ENCODE measurements at places on chromosomes 7 and 10.

- DNase-seq = no peak
Measured at GRCh38 chr7:144632724-144633123, 203.1 kb downstream of the TPK1 start.

GRCh38 chr10:119769886-119770285 lies 44.0 kb downstream of the INPP5F start:
- no peak for DNase-seq

GRCh38 chr10:71752391-71753090 lies 20.8 kb downstream of the VSIR start:
- no peak for DNase-seq

DNA sequence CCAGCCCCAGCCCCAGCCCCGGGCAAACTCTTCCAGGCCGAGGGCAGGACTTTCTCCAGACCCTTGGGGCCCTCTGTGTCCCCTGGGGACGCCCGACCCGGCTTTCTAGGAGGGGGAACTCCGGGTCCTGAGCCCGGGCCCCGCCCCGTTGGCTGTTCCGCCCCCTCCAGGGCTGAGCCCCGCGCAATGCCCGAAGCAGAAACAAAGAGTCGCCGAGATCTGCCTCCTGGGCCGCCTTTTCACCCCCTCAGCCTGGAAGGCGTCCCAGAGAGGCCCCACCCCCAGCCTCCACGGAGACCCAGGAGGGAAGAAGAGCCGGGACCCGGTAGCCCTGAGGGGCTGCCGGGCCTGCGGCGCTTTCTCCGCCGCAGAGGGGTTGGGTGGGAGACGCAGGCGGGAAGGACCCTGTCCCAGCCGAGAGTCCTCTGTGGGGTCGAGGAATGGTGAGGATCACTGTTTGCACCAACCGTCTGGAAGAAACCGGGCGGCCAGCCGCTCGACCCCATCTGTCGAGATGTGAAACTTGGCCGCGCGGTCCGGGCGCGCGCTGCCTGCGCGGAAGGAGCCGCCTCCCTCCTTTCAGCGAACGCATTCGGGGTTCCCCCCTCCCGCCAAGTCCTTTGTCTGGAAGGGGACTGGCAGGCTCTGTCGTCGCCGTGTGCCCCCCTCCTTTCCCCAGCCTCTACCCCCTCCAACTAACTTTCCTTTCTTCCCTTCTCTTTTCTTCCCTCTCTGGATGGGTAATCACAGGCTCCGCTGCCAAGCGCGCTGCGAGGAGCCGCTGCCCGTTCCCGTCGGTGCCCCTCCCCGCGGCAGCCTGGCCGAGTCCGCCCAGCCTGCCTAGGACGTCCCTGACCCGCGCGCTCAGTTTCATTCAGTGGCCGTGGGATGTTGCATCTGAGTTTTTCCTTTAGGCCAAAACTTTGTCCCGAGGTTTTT lies 10.2 kb downstream of the EN2 start:
- no peak for DNase-seq

GRCh38 chr7:11779864-11780674 lies 51.9 kb downstream of the THSD7A start:
- DNase-seq = no peak

DNA sequence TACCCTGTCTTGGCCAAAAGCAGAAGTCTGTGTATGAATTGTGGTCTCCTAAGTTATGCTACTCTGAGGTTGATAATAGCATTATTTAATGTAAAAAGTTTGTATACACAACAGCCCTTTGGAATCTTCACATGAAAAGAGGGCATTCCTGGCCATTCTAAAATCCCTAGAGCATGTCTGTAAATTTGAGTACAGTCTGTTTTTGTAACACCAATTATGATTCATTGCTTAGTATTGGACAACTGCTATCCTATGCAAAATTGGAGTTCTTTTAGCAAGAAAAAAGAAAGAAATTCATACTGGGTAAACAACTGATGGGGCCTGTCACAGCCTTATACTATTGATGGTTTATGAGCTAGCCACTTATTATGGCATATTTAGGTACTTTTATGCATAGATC lies 10.2 kb downstream of the CUTC start:
- no peak for DNase-seq

GRCh38 chr10:118497227-118497626 lies 98.2 kb downstream of the PRLHR start:
- no peak for DNase-seq

DNA sequence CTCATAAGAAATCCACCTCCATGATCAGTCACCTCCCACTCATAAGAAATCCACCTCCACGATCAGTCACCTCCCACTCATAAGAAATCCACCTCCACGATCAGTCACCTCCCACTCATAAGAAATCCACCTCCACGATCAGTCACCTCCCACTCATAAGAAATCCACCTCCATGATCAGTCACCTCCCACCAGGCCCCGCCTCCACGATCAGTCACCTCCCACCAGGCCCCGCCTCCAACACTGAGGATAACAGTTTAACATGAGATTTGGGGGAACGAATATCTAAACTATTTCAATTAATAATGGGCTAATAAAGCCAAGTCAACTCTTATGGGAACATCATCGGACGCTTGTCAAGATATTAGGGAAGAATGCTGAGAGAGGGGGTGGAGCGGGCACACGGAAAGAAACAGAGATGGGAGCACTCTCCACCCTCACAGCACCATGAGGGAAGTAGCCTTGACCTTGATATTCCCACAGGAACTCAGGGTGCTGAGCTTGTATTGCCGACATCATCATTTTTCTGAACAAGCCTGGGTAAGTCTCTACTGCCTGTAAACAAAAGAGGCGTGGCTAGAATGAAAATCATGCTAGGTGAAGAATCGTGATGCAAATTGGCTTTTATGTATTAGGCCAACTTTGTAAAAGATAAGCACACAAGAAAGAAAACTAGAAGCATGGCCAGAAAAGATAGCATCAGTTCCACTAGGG lies 303.5 kb upstream of the KLF6 start:
- no peak for DNase-seq

DNA sequence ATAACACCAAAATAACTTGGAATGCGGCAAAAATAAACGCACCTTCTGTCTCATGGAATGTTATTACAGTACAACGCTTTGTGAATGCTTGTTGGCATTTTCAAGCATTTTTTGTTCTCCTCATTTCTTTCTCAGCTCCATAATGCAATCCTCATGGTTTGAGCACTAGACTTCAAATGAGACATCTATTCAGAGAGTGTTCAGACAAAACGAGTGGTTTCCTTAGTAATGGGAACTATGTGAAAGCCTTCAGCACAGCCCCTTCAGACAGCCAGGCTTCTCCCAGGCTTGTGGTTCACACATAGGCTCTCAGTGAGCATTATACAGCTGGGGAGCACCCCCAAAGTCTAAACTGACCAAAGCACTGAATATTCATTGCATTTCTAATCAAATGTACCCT lies 8.6 kb upstream of the LRRN3 start:
- no peak for DNase-seq

DNA sequence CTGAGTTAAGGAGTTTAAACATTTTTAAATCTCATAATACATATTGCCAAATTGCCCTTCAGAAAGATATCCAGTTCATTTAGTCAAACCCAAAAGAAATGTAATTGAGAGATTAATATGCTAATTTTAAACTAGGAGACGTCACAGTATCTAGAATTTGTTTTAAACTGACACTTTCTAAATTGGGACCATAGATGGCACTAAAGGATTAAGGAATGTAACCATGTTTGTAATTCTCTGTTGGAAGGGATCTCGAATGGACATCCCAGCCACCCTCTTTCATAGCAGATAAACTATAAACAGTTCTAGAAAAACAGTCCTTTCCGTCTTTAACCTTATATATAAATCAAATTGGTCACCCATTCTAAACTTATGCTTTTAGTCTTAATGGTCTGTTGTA lies 30.0 kb upstream of the SAMD9L start:
- no peak for DNase-seq

DNA sequence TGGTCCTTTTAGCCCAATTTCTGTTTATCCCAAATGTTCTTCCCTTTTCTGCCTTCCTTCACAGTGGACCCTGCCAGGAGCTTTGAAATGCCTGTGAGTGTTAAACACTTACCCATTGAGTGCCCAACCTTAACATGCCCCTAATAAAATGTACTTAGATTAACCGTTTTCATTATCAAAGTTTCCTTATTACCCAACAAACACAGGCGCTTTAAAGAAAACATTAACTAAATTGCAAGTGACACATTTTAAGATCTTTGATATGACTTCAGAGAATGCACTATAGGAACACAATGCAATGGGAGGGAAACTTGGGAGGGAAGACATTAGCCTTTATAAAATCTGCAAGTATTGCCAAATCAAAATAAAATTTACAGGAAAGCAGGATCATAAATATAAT lies 177.0 kb downstream of the CFTR start:
- DNase-seq = no peak

DNA sequence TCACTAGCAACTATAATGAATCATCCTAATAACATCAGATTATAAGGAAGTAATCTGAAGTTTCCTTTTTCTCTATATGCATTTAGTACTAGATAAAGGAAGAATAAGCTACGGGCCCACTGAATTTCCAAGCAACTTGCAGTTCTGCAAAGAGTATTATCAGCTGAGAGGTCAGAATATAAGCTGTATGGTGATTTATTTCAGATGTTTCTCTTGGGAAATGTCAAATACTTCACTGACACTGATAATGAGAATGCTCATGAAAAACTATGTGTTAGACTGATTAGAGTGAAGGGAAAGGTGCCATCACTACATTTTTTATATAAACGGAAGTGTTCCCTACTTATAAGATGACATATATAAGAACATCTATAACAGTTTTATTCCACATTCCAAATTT lies 251.2 kb upstream of the HGF start:
- DNase-seq = no peak

DNA sequence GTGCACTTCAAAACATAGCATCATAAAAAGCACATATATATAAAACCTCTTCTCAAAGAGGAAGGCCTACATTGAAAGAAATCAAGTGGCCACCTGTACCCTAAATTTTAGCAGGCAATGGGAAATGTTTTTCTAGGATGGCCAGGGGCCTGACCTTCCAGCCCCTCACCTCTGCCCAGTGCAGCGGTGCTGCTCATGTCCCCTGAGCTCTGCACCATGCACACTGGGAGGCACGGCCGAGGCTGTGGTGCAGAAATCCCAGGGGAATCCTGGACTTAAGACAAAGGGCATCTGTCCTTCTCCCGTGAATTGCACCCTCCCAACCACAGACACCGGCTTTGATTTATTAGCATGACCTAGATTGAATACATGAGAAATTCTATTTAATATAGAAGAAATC lies 551.4 kb downstream of the GLRX3 start:
- no peak for DNase-seq

- peak; percentile 74 for DNase-seq
Measured at GRCh38 chr10:30529373-30529998, 95.5 kb downstream of the MAP3K8 start.

DNA sequence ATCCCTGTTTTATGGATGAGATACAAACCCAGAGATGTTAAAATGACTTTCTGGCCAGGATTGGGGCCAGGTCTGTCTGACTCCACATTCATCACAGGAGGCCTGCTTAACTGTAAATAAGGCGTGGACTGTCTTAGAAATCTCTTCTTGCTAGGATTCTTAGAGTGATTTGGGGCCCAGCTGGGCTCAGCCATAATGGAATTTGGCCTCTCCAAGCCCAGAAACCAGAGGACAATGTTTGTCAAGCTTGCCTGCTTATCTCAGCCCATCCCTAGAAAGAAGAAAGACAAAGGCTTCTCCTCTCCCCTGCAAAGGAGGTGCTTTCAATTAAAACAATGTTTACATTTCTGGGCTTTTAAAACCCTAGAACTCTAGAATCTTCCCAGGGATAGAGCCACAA lies 2.9 kb downstream of the HABP2 start:
- no peak for DNase-seq

DNA sequence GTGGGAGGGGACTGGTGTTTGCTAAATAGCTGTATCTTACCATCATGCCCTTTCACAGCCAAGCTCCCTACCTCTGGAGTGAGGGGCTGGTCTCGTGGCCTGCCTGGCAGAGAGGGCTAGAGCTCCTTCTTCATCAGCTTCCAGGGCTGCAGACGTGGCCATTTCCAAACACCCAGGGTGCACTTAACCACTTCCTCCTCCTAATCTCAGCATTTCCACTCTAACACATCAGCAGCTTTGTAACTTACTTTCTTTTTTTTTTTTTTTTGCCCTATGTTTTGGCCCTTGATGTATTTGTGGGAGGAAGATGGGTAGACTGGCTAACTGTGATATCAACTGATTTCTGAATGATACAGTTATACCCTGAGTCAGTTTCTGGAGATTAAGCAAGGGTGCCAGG lies 27.4 kb downstream of the LRRC4 start:
- DNase-seq = no peak

- no peak for DNase-seq
Measured at GRCh38 chr7:142890874-142891485, 5.4 kb upstream of the TRPV6 start.

Measured in activated T-helper 2 cell treated with anti-CD3 and anti-CD28 coated beads, Interferon-gamma antibody, Interleukin-2, Interleukin-4, amounts not matched to agents 10 μg/mL and 5 μg/mL and 100 μg/mL, durations not matched to agents 14 hours and 24 hours and 36 hours (primary cell).